ENCODE measurements at places on chromosomes 7 and 10. TPM values are rescaled to one million over a fixed set of nuclear protein-coding genes. Genes with fewer than 3 reads are reported as not detected.
A peak's percentile ranks its signal among the peaks of the same experiment; 100 is the strongest.

The EN2 gene
- total RNA-seq = not detected

GRCh38 chr7:85567983-85568382, 381.1 kb upstream of the SEMA3D start:
- no peak for DNase-seq
- no peaks in the 10 kb centered on the region for H3K36me3 ChIP-seq
- no peak overlapping the region for H3K4me3 ChIP-seq
- no peaks in the 10 kb centered on the region for H3K27me3 ChIP-seq

DNA sequence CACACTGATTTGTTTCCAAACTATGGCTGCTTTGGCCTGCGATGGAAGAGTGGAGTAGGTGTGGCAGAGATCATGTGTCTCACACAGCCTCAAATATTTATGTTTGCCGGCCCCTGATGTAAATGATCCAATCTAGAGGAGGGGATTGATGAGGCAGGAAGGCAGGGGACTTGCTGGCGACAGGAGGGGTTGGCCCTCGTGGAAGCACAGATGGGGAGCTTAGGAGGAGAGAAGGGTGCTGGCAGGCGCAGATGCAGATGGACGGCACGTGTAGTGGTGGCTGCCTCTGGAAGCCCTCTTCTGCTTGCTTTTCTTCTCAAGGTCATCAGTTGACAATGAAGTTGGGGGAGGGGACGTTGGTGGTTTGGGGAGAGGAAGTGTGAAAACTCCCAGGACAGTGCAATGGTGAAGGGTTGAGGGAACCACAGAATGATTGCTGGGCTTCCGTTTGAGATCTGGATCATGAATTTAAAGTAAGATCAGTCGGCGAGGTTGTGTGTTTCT, 15.4 kb downstream of the COL13A1 start:
- H3K36me3 ChIP-seq = peaks cover 20% of the 10 kb centered on the region
- no peak overlapping the region for H3K27ac ChIP-seq
- no peak overlapping the region for H3K4me3 ChIP-seq
- DNase-seq = no peak
- H3K27me3 ChIP-seq = no peaks in the 10 kb centered on the region

- H3K4me1 ChIP-seq = no peaks in the 10 kb centered on the region
- no peaks in the 10 kb centered on the region for H3K27me3 ChIP-seq
- H3K4me3 ChIP-seq = no peak overlapping the region
- H3K36me3 ChIP-seq = no peaks in the 10 kb centered on the region
- no peak overlapping the region for H3K27ac ChIP-seq
- no peak for DNase-seq
These were observed 127.7 kb downstream of the MYL10 start for GRCh38 chr7:101501351-101501750.

DNA sequence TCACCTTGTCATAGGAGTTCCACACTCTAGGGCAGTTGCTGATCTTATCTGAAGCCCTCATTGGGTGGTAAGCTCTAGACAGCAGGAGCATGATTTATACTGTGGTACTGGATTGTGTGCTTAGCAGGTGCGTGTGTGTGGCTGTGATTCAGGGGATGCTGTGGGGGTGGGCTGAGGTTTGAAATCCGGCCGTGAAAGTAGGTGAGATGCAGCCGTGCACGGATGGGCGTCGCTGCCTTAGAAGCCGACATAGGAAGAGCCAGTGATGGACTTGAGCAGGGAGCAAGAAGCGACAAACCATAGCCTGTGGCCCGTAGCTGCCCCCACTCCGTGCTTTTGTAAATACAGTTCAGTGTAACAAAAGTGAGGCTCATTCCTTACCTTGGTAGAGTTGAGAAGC, 38.2 kb downstream of the PROSER2 start:
- no peaks in the 10 kb centered on the region for H3K36me3 ChIP-seq
- no peak overlapping the region for H3K27ac ChIP-seq
- no peaks in the 10 kb centered on the region for H3K27me3 ChIP-seq

DNA sequence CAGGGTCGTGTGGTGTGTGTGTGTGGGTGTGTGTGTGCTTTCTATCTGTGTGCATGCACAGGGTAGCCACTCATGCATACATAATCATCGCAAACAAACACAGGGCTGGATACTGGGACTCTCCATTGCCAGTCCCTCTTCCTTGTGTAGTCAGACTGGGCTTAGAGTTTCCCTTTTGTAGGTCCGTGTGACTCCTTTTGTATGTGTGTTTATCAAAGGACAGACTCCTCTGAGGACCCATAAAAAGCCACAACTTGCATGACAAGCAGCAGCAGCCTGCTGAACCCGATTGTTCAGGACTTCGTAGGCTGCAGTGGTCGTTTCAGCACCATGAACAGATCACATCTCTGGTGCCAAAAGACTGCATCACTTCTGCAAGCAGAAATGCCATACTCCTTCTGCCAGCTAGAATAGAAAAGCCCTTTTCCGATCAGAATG, 895 bp downstream of the VSTM2A start:
- no peak for DNase-seq
- H3K36me3 ChIP-seq = no peaks in the 10 kb centered on the region
- peaks cover 56% of the 10 kb centered on the region for H3K27me3 ChIP-seq
- no peak overlapping the region for H3K4me3 ChIP-seq
- H3K27ac ChIP-seq = no peak overlapping the region

- no peaks in the 10 kb centered on the region for H3K27me3 ChIP-seq
- no peak overlapping the region for H3K27ac ChIP-seq
- H3K4me3 ChIP-seq = no peak overlapping the region
- no peak for DNase-seq
- no peaks in the 10 kb centered on the region for H3K4me1 ChIP-seq
These were observed 237.4 kb downstream of the ELMO1 start for GRCh38 chr7:37211097-37211880.

The GPR15LG gene
- total RNA-seq = not detected

DNA sequence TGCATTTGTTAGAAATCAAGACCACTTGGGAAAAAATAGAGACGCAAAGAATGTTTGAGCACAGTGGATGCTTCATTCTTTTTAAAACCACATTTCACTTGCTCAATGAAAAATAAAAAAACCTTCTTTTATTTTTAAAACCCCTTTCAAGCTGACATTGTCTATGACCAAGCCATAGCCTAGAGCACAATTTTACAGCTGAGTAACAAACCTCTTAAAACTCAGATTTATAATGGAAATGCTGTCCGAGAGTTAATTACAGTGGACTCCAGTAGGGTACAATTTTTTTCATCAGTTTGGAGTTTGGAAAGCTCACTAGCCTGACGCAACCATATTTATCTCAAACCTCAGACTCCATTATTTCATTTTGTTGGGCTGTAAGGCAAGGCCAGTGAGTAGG, 116.3 kb downstream of the RNLS start:
- no peak for DNase-seq
- H3K4me3 ChIP-seq = no peak overlapping the region
- H3K4me1 ChIP-seq = no peaks in the 10 kb centered on the region
- H3K27ac ChIP-seq = no peak overlapping the region
- H3K36me3 ChIP-seq = no peaks in the 10 kb centered on the region
- H3K27me3 ChIP-seq = no peaks in the 10 kb centered on the region

DNA sequence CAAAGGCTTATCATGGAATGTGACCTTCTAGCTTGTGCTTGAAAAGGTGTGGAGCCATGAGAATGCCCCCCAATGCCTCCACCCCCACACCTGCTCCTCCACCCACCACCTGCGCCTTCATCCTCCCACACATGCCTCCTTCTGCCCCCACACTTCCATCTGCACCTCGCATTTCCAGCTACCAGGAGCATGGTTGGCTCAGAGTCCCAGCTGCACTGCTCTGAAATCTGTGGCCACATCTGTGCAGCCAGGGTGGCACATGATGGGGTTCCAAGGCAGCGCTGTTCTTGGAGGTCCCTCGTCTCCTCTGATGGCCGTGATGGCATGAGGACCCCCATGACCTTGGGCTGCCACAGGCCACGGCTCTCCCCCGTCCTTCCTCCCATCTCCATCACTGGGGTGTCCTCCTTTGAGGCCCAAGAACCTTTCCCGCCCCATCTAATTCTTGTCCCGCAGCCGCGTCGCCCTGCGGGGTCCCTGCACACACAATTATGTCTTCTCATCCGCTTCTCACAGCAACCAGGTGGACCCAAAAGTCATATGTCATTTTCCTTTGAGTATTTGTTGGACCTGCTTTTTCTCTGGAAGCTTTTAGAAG, 40.6 kb upstream of the CNPY1 start:
- no peak overlapping the region for H3K4me3 ChIP-seq
- peaks cover 55% of the 10 kb centered on the region for H3K27me3 ChIP-seq
- no peaks in the 10 kb centered on the region for H3K4me1 ChIP-seq
- H3K36me3 ChIP-seq = no peaks in the 10 kb centered on the region

DNA sequence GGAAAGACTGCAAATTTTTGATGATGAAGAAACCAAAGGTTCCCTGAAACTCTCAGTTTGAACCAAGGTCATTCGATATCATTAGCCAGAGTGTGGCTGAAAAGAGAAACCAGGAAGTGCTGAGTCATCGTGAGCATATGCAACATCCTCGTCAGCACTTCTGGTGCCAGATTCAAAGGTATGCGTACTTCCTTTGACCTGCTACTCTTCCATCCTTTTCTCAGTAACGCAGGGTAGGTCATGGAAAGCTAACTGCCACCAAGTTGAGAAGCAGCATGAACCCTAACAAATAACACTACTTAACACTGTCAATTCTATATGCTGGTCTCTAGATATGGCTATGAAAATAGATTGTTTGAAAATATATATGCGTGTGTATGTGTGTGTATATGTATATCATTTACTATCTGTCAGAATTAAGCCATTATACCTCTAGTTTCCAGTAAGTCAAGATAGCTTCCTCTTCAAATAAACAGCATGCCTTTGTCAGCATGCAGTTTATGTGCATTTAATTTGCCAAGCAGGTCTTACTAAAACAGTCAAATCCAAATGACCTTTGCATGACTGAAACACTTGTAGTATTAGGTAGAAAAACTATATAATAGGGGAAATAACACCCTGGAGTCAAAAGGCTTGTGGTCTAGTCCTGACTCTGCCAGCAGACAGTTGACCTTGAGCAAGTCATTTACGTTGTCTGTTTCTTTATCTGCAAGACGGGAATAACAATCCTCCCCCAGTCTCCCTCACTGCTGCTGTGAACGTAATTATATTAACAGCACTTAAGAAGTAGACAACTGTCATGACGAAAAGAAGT, 26.4 kb downstream of the CDK6 start:
- no peaks in the 10 kb centered on the region for H3K27me3 ChIP-seq
- DNase-seq = peak; percentile 71
- peaks cover 42% of the 10 kb centered on the region for H3K36me3 ChIP-seq

GRCh38 chr10:107433605-107434004, 269.1 kb upstream of the SORCS1 start:
- no peaks in the 10 kb centered on the region for H3K4me1 ChIP-seq
- H3K4me3 ChIP-seq = no peak overlapping the region
- H3K27me3 ChIP-seq = no peaks in the 10 kb centered on the region

GRCh38 chr10:131722525-131723264, 178.1 kb upstream of the PPP2R2D start:
- no peak overlapping the region for H3K4me3 ChIP-seq
- no peaks in the 10 kb centered on the region for H3K27me3 ChIP-seq
- DNase-seq = no peak
- H3K4me1 ChIP-seq = no peaks in the 10 kb centered on the region
- H3K36me3 ChIP-seq = no peaks in the 10 kb centered on the region

The POU6F2 gene
- not detected for total RNA-seq

The XRCC2 gene
- total RNA-seq = 6.8 TPM

DNA sequence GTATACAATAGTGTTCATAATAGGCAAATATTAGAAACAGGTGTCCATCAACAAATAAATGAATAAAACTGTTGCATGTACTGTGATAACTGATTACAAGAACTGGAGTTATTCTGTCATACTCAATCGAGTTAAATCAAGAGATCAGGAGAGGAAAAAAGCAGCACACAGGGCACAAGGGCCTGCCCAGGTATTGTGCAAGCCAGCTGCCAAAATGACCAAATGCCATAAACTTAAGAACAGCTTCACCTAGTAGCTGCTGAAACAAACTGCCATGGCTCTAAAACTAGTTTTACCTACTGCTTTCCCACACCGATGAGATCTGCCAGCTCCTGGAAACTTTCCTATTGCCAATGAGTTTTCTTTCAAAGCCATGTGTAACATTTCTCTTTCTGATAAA, 12.2 kb downstream of the GSAP start:
- H3K27ac ChIP-seq = no peak overlapping the region
- H3K4me3 ChIP-seq = no peak overlapping the region
- DNase-seq = no peak
- H3K36me3 ChIP-seq = no peaks in the 10 kb centered on the region
- H3K27me3 ChIP-seq = no peaks in the 10 kb centered on the region

DNA sequence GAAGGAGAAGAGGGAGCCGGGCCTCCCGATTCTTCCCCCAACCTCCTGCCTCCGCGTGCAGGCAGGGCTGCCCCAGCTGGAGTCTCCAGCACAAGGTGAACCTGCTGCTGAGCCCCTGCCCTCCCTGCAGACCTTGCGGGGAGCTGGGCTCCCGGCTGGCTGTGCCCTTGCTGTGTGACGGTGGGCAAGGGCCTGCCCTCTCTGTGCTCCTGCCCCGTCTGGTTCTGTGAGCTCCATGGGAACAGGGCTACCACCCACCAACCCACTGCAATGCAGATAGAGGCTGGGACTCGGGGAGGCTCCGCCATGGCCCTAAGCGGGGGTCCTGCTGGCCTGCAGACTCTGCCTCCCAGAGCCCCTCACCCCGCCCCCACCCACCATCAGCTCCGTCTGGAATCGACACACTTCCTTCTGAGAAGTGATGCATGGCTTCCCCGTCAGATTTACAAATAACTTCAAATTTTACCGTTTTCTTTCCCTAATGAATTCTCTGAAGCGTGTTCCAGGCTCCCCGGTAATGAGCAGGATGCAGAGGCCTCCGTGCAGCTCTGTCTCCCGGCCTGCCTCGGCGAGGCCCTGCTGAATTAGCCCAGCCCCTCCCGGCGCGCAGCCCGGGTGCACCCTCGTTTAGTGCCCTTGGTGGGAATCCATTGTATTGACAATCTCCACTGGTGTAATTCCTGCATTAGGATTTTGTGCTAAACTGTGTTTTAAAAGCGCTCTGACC, 111.0 kb downstream of the MICALL2 start:
- no peaks in the 10 kb centered on the region for H3K36me3 ChIP-seq
- no peak overlapping the region for H3K27ac ChIP-seq
- no peak overlapping the region for H3K4me3 ChIP-seq
- no peaks in the 10 kb centered on the region for H3K4me1 ChIP-seq
- peaks cover 72% of the 10 kb centered on the region for H3K27me3 ChIP-seq

The INHBA gene
- total RNA-seq = 14.3 TPM

GRCh38 chr7:44973610-44974401, 5.0 kb downstream of the MYO1G start:
- peaks cover 3% of the 10 kb centered on the region for H3K4me1 ChIP-seq
- H3K27ac ChIP-seq = no peak overlapping the region
- H3K4me3 ChIP-seq = no peak overlapping the region

Data from SJSA1 (cell line).